Hematopoietic multipotent progenitor cell treated with erythropoietin and hydrocortisone succinate and interleukin-3 and kit ligand, for 4 days (in vitro differentiated cells): ENCODE measurements at places on chromosomes 1 and 21.

GRCh38 chr1:16236511-16237342 lies at the start of gene CPLANE2:
CPLANE2 (minus strand) TSS chr1:16237183; CDS start chr1:16236742, 441 bp downstream.
- peak; percentile 97 for DNase-seq

- DNase-seq: peak; percentile 62
These were observed 21.0 kb upstream of the PARP1 start for GRCh38 chr1:226428791-226429461.

DNA sequence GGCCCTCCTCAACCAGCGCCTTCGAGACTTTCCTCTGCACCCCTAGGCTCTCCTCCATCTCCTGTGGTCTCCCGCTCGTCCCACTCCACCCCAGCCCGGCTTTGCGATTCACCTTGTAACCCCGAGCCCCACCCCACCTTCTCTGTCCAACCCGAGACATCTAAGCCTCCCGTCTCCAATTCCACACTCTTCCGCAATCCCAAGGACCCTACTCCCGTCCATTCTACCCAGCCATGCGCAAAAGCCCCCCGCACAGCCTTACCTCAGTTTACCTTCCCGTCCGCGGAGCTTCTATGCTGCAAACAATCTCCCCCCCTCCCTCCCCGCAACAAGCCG lies 174 bp downstream of the SH3BP5L start:
- DNase-seq: no peak

GRCh38 chr1:46798810-46799209 lies at the start of gene CYP4B1:
CYP4B1 (plus strand) TSS chr1:46799046; CDS start chr1:46799082, 36 bp downstream.
- DNase-seq: no peak

DNA sequence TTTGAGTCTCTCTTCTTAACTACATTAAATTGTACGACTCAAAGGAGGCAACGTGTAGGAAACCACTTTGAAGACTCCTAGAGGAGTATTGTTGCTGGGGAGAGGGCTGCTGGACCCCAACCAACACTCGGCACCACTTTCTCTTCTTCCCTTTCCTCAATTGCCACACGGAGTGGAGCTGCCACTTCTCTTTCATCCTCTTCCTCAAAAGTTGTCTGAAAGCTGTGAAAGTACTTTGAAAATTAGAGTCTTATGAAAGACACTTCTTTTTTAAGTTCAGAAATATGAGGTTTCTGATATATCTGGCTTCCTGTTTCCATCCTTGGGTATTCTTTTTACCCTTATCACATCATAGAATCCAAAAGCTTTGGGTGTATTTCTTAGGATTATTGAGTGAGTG lies 59.5 kb downstream of the MRPS6 start:
- DNase-seq: peak; percentile 18

DNA sequence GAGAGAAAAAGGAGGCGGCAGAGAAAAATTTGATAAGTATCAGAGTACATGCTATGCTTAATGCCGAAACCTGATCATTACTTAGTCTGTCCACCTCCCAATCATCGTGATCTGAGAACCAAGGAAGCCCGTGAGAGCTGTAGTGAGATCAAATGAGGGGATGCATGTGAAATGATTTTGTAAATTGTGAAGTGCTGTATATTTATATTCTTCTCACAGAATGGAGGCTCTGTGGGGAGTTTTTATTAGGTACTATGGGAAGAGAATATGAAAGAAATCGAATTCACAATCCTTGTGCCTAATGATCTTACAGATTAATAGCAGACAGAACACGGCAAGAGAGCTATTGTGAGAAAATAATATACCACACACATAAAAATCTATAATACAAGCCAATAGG lies 115.5 kb downstream of the LYPLAL1 start:
- no peak for DNase-seq

DNA sequence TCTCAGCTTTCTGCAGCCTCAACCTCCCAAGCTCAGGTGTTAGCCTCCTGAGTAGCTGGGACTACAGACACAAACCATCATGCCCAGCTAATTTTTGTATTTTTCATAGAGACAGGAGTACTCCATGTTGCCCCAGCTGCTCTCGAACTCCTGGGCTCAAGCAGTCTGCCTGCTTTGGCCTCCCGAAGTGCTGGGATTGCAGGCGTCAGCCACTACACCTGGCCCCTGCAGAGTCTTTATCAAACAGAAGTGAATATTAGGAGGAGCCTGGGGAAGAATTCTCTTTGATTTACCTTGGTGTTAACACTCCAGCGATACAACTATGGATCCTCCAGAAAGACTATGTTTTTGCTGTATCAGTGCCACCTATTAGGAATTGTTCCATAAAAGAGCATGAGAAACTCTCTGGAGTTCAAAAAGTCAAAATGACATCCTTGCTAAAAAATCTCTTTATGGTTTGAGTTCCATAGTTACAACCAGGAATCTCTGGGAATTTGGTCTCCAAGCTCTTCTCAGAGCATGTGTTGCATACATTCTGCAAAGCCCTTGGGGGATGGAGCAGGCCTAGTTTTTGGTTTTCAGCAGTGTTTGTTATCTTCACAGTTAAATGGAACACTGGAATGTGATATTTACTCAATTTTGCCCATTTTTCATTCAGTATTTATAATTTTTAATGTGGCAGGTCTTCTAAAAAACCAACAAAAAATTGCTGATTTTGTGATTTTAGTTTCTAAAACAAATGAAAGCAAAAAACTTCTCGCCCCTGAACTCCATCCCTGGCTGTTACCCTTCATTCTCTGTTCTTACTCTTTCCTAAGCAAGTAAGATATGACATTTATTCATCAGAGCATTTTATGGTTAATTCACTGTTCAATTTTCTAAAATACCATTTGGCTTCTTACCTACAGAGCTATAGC lies 77.3 kb downstream of the OLFML2B start:
- DNase-seq: no peak

DNA sequence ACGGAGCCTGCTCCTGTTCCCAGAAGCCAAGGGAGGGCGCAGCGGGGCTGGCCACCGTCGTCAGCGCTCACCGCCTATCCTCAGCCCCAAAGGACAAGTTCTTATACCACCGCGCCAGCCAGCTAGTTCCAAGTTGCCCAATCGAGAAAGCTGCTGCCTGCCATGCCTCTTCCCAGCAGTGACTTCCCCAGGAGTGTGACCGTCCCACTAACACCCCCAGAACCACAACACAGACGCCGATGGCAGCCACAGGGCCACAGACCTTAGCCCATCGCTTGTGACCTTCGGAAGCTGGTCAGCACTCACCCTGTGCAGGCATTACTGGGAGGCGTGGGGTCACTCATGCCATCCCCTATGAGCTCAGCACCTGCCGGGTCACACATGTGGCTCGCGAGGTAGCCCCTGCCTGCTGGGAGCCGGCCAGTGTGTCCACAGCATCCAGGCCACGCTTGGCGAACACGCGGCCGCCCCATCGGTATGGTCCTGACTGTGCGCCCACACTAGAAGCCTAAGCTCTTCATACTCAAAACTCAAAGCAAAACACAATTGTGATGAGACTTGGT lies 20.1 kb downstream of the NADK start:
- DNase-seq: no peak

GRCh38 chr21:36541721-36542139 lies 61.8 kb upstream of the CLDN14 start:
- DNase-seq: no peak

DNA sequence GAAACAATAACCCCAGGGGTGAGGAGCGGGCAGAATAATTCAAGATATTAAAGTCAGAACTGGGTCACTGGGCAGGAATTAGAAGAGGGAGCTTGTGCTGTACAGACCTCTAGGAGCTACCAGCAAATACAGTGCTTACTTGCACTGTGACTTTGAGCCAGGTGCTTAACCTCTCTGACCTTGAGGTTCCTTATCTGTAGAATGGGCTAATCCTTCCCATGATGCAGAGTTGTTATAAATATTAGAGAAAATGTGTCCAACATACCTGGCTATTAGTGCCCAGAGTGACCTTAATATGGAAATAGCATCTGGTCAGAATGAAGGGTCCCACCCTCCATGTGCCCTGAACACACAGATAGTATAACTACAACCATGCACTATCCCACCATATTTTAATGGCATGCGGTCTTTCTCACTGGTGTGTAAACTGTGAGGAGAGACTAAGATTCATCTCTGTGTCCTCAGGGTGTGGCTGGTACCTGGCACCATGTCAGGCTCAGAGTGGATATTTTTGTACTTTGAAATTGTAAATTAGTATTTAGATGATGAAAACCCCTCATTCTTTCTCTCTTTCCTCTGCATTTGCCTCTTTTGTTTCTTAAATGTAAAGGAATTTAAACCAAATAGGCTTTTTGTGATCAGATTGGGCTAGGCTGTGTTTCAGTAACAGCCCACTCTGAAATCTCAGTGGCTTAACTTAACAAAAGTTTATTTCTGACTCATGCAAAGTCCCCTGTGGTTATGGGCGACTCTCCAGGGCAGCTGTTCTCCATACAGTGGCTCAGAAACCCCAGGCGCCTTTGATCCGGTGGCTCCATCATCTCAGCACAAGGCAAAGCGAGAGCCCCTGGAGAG lies 60.0 kb upstream of the ROR1 start:
- DNase-seq: no peak

- no peak for DNase-seq
These were observed 193.6 kb upstream of the KAZN start for GRCh38 chr1:14404862-14405301.

- peak; percentile 96 for DNase-seq
These were observed at the start of gene PLOD1 for GRCh38 chr1:11934302-11935056. PLOD1 (plus strand) TSS chr1:11934717; CDS start chr1:11934780, 63 bp downstream.

DNA sequence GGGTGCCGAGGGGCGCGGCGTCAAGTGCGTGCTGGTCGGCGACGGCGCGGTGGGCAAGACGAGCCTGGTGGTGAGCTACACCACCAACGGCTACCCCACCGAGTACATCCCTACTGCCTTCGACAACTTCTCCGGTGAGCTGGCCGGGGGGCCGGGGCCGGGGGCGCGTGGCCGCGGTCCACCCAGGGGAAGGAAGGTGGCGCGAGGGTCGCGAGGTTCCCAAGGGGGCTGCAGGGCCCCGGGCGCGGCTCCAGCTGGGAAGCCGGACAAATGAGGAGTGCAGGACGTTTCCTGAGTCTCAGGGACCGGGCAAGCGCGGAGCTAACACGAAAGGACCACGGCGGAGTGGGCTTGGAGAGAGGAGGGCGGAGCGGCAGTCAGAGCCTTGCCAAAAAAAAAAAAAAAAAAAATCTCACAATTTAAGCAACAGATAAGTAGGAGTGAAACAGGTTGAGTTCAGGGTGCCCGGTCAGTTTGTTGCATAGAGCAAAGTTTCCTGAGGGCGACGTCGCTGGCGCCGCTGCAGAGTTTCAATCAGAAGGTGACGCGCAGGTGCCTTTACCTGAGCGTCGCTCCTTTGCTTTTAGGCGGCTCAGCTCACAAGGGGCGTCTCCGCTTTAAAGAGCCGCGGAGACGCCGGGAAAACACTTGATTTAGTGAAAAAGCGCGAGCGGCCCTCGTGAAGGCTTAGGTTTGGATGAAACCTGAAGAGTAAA lies 750 bp downstream of the RHOU start:
- DNase-seq: peak; percentile 58

DNA sequence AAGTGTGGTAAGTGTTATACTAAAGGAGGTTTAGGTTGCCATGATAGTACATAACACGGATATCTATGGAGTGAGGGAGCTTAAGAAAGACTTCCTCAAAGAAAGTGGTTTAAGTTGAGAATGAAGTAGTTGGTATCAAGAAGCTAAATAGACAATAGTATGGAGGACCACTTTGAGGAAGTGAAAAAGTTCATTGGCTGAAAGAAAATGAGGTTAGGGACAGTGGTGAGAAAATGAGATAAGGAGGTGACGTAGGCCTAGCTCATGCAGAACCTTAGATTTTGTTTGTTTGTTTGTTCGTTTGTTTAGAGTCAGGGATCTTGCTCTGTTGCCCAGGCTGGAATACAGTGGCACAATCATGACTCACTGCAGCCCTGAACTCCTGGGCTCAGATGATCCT lies 72.2 kb upstream of the PPIH start:
- DNase-seq: no peak

- DNase-seq: no peak
These were observed 23.8 kb downstream of the OTUD7B start for GRCh38 chr1:149986486-149987296.

DNA sequence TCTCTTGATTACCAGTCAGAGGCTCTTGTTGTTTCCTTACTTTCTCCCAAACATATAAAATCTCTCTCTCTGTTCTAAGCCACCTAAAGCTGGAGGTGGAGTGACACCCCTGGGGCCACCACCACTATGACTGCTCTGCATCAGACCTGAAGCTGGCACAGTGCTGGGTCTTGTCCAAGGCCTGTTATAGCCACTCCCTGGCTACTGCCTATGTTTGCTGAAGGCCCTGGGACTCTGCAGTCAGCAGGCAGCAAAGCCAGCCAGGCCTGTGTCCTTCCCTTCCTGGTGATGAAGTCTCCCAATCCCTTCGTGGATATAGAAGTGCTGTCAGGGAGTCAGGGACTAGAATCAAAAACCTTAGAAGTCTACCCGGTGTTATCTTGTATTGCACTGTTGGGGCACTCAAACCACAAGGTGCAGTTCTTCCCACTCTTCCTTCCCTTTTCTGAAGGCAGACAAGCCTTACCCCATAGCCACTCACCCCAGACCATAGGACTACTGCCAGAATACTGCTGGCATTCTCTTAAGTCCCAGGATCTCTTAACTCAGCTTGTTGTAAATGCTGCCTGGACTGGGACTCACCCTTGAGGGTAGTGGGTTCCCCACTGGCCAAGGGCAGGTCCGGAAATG lies 103.1 kb downstream of the RPS6KC1 start:
- DNase-seq: peak; percentile 86

GRCh38 chr1:38781872-38782617 lies 77.5 kb downstream of the RRAGC start:
- DNase-seq: no peak

DNA sequence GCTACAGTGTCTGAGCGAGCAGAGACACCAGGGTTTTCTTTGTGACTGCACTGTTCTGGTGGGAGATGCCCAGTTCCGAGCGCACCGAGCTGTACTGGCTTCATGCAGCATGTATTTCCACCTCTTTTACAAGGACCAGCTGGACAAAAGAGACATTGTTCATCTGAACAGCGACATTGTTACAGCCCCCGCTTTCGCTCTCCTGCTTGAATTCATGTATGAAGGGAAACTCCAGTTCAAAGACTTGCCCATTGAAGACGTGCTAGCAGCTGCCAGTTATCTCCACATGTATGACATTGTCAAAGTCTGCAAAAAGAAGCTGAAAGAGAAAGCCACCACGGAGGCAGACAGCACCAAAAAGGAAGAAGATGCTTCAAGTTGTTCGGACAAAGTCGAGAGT lies 2.7 kb downstream of the ZBTB18 start:
- DNase-seq: no peak

DNA sequence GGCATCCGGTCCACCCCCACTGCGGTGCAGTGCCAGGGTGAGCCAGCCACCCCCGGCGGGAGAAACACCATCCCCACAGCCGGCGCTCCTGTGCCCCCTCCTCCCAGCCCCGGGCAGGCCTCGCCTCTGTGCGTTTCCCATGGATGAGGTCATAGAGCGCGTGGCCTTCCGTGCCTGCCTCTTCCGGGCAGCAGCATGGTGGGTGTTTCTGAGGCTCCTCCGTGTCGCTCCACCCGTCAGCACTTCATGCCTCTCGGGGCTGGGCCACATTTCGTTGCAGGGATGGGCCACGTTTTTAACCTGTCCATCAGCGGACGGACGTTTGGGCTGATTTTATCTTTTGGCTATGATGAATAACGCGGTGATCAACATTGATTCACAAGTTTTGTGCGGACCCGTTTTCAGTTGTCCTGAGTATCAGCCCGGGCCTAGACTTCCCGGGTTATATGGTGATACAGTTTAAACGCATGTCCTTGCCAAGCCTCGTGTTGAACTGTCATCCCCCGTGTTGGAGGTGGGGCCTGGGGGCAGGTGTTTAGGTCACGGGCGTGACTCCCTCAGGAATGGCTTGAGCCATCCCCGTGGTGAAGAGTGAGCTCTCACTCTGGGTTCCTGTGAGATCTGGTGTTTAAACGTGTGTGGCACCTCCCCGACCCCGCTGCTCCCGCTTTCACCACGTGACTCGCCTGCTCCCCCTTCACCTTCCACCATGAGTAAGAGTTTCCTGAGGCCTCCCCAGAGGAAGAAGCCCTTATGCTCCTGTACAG lies 64.8 kb downstream of the SLX9 start:
- DNase-seq: no peak
